IPS-NIHi11 (cell line): ENCODE measurements at places on chromosomes 16 and 17.
A peak's percentile ranks its signal among the peaks of the same experiment; 100 is the strongest.

DNA sequence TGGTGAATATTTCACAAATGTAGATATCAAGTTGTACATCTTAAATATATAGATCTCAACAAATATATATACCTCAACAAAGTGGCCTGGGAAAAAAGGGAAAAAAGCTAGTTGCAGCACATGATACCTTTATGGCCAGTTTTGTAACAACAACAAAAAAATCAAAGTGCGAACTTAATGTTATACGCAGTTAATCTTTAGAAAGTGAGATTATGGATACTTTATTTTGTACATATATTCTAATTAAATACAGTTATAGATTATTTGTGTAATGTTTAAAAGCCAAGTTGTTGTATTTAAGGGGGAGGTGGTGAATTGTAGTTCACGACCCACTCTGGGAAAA lies 385 bp upstream of the ZFP1 start:
- DNase-seq, result no peak

DNA sequence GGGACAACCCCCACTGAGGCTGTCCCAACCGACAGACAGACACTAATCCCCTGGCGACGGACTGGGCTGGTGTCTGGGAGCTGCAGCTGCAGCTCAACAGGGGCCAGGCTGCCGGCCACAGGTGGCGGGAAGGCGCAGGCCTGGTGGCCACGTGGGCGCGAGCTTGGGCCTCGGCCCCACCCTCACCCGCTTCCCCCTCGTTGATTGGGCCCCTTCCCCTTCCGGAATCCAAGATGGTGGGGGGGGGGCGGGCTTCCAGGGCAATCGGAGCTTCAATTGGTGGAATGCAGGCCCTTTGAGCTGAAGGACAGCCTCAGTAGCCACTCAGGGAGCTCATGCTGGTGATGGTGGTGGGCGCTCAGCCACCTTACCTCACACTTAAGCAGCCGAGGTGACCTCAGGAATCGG lies 8.7 kb upstream of the TBX4 start:
- DNase-seq, result peak; percentile 68

DNA sequence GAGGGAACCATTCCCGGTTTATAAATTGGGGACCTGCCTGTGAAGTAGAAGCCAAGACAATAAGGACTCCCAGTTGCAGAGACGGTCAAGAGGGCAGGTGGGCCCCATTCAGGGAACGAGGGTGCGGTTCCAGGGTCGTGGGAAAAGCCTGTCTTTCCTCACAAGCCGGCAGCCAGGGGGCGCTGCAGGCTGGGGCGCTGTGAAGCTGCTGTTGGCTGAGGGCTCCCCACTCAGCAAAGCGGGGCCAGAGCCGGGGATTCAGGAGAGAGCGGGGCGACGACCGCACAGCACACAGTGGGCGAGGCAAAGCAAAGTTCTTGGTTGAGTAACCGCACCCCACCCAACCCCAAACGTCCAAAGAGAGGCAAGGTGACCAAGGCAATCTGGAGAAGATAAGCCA lies 24.9 kb downstream of the CDRT15 start:
- DNase-seq, result peak; percentile 47

DNA sequence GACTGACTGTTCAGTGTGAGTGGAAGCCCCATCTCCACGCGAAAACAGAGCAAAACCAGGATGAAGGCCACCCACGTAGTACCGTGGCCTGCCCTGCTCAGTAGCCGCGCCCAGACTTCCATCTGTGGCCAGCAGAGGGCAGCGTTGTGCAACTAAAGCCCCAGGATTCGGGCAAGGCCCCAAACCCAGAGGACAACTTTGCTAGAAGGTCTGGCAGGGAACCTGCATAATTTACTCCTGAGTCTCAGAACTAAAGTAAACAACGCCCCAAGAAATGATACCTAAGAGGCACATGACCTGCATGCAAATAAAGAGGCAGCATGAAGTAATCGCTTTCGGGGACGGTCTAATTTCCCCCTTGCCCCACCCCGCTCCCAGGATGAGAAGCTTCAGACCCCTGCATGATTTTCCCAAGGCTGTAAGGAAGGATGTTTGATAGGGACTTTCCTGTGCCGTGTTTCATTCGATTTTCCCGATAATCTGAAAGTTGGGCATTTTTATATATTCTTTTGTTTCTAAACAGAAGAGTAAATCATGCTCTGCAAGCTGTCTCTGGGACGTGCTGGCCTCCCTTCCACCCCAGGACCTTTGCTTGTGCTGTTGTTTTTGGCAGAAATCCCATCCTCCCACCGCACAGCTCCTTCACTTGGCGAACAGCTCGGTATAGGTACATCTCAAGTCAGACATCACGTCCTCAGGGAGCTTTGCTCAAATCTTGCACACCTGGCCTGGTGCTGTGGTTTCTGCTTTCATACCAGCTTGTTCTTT lies 18.6 kb downstream of the HSBP1 start:
- peak; percentile 91 for DNase-seq

DNA sequence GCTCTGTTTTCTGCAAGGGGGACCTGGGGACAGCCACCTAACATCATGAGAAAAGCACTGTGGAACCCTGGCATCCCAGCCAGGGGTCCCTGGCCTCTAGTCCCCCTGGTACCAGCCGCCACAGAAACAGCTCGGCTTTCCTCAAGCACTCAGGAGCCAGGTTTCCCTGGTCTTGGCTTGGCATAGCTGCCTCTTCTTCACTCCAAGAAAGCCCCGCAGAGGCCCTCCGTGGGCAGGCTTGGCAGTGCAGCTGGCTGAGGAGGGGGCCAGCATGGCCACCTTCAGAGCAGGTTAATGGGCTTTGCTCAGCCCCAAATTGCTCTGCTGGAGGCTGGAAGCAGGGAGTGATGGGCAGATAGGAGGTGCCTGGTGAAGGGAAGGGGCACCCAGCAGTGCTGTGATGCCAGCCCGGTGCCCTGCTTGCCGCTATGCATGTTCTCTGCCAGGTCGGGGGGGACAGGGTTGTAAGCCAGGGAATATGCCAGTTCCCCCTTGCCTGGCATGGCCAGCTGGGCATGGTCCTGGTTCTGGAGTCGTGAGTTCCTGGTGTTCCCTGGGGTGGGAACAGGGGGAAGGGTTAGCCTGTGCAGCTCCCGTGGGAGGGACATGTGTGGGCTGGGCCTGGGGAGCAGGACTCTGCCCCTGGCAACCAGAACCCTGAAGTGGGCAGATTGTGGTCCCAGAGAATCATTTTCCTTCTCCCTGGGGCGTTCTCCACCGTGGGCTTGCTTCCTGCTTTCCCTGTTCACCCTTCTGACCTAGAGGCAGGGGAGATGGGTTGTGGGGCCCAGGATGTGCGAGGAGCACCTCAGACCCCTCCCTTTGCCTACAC lies 3.2 kb downstream of the ANKRD13B start:
- no peak for DNase-seq
